Activated CD8-positive, alpha-beta memory T cell treated with anti-CD3 and anti-CD28 coated beads, Interleukin-2, amount 10 ng/mL, durations not matched to agents 7 days and 5 days (primary cell): ENCODE measurements at places on chromosomes 1 and 21.

DNA sequence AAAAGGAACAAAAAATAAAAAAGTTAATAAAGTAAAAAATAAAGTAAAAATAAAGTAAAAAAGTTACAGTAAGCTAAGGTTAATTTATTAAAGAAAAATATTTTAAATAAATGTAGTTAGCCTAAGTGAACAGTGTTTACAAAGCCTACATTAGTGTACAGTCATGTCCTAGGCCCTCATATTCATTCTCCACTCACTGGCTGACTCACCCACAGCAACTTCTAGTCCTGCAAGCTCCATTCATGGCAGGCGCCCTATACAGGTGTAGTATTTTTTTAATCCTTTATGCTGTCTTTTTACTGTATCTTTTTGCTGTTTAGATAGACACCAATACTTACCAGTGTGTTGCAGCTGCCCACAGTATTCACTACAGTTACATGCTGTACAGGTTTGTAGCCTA lies 12.4 kb downstream of the ADAR start:
- DNase-seq: no peak

DNA sequence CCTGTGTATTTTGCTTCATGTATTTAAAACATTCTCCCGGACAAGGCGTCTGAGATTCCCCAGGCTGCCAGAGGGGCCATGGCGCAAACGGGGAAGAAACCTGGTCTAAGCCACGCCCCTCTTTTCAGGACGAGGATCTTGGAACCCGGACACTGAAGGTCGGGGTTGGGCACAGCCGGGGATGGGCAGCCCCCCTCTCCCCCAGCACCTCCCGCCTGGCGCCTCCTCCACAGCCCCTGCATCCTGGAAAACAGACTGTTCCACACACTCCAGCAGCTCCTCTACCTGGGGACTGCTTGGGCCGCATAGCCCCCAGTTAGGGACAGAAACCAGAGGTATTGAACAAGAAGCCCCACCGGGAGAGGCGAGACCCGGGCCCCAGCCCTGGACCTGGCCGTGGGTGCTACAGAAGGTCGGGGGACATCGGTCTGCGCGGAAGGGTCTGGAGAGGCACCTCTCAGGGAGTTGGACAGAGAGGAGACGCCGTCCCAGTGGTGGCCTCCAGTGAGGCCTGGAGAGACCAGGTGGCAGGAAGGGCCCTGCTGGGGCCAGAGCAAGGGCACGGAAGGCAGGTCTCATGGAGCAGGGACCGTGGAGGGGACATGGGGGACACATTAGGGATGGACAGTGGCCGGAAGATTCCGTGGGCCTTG lies 5.4 kb downstream of the TP73 start:
- no peak for DNase-seq

- no peak for DNase-seq
Measured at GRCh38 chr1:203681739-203682138, 55.1 kb downstream of the ATP2B4 start.

DNA sequence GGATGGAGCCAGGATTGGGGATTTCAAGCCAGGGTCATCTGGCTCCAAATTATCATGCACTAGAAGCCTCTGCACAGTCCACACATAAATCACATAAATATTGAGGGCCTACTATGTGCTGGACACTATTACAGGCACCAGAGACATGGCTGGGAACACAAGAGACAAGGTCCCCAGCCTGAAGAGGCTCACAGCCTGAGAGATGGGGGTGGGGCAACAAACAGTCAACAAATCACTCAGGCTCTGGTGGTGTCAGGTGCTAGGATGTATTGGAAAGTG lies 41.6 kb upstream of the LAPTM5 start:
- no peak for DNase-seq

- DNase-seq: no peak
Measured at GRCh38 chr1:243264717-243265116, 8.9 kb downstream of the SDCCAG8 start.

DNA sequence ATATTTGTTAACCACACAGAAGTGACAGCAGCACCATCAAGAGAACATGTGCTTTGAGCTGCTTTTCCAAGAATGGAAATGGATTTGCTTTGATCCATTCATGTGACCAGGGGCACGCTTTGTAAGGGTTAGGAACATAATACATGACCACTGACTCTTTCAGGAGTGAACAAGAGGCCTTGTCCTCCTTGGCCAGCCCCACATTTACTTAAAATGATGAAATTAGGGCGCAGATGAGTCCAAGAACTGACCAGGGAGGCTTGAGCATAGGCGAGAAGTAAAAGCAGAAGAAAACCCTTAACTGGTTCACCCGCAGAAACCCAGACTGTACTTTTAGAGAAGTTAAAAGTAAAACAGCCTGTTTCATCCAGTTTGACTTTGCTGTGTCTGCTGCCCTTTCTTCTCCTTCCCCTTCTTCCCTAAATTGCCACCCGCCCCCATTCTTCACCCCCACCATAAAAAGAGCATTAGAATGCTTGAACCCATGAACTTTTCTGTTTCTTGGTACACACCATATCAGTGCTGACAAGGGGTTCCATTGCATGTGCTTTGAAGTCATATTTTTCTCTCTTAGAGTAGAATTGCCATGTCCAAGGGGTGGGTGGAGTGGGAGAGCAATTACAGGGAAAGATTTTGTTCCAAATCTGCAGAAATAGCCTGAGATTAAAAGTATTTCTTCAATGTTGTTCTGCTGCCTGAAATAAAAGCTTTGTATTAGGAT lies 2.6 kb upstream of the GLUL start:
- no peak for DNase-seq

DNA sequence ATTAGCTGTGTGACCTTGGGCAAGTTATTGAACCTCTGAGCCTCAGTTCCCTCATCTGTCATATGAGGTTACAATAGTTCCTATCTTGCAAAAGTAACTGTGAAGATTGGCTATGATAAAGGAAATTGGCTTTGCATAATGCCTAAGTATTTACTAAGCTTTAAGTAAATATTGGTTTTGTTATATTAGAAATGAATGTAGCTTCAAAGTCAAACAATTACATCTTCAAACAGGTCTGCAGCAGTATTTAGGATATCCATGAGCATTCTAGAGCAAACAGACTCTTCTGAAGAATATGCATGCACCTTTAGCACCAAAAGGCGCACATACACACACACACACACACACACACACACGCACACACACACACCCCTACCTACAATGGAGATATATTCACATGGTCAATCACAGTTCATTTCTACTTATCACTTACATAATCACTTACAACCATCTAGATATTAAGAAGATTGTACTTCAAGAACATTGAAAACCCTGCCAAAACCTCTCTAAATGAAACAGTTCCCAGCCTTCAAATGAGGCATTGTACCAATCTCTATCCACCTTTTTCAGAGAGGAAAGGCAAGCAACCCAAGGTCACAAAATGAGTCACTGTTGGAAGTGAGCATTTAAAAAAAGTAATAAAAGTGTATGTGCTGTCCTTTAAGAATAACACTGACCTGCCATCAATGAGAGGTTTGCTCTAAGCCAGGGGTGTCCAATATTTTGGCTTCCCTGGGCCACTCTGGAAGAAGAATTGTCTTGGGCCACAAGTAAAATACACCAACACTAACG lies 13.4 kb upstream of the FAM43B start:
- DNase-seq: no peak

DNA sequence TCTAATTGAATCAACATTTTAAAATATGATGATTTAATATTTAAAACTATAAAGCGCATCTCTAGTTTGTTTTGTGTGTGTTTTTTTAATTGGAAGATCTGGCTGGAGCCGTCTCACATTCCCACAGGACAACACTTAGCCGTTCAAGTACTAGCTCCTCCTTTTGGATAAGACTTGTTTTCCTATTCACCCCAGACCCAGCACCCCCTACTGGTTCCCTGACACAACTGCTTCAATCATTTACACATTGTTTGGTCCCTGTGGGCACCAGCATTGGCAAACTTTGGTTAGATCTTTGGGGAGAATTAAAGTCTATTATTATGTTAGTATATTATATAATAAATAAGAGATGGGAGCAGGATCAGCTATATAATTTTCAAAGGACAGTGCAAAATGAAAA lies 34.5 kb downstream of the TYW3 start:
- no peak for DNase-seq

DNA sequence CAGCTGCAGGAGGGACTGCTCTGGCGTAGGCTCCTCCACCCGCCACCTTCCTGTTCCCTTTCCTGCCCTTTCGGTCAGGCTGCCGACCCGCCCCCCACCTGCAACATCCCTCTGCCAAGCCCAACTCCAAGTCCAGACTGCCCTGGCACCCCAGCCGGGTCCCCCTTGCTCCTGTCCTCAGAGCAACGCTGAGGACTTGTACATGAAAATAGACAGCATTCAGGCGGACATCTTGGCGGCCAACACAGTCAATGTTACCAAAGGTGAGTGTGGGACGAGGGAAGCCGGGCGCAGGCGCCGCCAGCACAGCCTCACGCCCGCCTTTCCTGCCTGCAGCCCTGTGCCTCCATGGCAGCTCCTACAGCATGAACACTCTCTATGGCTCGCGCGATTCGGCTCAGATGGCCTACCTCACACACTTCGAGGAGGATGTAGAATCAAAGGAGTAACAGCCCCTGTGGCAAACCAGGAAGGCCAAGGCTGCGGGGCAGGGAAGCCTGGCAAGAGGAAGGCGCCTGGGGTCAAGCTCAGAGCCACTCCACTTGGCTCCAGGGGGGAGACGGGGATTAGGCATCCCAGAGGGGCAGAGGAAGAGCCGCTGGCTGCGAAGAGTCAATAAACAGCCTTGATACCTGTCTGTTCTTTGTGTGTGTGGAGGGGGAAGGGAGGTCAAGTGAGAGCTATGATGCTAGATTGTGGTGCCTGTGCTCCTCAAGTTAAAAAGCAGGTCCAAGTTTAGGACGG lies 5.8 kb downstream of the RNU5D-1 start:
- no peak for DNase-seq

GRCh38 chr1:93605812-93606512 lies 75.7 kb downstream of the BCAR3 start:
- no peak for DNase-seq

- DNase-seq: no peak
Measured at GRCh38 chr1:234997201-234997895, 131.3 kb downstream of the TOMM20 start.

- no peak for DNase-seq
Measured at GRCh38 chr1:40844079-40844478, 18.1 kb downstream of the CITED4 start.

GRCh38 chr1:84103197-84103992 lies 40.7 kb upstream of the PRKACB start:
- DNase-seq: no peak

DNA sequence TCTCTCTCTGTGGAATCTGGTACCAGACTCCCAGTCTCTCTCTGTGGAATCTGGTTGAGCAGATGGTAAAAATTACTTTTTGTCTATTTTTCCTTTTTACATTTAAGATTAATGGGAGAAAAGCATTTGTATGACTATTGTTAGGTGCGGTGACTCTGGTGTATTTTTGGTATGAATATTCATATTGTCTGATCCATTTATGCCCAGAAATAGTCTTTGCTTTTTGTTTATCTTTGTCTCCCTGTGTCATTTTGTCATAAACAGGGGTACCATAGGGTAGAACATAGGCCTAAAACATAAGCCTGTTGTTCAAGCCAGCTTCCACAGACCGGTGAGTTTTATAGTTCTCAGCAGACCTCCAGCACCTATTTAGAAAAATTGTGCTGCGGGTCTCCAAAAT lies 78.7 kb downstream of the ETS2 start:
- no peak for DNase-seq

DNA sequence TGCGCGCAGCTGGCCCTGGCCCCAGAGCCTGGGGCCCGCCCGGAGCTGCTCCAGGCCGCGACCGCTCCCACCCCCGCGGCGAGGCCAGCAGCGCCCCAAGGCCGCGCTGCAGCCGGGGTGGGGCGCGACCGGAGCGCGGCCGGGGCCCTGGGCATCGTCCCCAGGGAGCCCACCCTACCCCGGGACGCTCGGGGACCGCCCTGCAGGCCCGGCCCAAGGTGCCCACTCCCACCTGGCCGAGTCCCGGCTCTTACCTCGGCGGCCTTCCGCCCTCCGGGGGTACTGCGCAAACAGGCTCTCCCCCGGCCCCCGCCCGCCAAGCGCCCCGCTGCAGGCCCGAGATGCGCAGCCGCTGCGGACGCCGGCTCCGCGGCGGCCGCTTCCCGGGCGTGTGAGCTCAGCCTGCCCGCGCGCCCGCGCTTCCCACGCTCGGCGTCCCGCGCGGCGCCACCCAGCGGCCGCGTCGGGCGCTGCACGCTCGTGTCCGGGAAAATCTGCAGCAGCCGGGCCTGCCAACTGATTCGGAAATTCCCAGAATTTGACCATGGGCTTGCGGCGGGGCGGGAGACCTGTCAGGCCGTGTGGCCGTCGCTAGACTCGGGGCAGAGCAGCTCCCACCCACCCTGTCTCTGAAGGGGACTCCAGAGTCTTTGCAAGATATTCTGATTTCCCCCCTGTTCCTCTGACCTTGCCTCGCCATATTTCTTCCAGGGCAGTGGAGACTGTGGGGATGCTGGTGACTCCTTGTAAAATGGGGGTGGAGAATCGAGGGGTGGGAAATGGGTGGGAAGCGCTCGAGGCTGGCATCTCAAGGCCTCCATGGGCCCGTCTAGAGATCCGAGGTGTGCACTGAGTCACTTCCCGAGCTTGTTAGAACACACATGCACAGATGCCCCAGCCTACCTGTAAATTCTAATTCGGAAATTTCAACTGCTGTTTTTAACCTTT lies 41.9 kb downstream of the CD34 start:
- peak; percentile 66 for DNase-seq

DNA sequence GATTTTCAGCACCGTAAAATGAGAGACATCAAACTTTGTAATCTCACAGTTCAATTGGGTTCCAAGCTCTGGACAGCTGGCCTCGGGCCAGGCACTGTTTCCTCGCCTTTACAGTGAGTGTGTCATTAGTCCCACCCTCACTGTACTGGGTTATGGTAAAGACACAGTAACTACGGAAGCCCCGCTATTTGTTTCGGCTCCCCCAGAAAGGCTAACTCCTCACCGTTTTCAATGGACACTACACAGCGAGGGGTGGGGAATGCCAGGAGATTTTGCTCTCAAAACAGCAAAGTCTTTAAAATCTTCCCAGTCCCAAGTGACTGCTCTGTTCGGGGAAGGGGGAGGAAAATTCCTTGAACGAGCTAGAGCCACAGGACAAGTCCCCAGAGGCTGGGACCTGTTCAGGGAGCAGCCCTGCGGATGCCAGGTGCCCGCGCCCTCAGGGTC lies 757 bp upstream of the SPSB1 start:
- no peak for DNase-seq

DNA sequence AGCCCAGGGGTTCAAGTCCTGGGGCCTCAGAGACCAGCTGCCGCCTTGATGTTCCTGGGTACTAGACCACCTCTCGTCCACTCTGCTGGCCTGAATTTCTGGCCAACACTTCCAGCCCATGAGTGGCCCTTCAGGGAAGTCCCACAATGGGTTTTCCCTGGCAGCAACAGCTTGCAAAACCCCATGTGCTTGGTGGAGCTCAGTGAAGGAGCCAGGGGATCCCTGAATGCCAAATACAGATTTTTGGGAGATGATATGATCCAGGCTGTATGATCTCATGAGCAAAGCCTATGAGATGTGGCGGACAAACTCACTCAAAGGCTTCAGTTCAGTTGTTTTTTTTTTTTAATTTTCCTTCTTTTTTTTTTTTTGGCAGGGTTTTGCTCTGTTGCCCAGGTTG lies 9.6 kb upstream of the RASSF5 start:
- DNase-seq: no peak
